Foreskin melanocyte (primary cell): ENCODE measurements at places on chromosomes 6 and 20.

DNA sequence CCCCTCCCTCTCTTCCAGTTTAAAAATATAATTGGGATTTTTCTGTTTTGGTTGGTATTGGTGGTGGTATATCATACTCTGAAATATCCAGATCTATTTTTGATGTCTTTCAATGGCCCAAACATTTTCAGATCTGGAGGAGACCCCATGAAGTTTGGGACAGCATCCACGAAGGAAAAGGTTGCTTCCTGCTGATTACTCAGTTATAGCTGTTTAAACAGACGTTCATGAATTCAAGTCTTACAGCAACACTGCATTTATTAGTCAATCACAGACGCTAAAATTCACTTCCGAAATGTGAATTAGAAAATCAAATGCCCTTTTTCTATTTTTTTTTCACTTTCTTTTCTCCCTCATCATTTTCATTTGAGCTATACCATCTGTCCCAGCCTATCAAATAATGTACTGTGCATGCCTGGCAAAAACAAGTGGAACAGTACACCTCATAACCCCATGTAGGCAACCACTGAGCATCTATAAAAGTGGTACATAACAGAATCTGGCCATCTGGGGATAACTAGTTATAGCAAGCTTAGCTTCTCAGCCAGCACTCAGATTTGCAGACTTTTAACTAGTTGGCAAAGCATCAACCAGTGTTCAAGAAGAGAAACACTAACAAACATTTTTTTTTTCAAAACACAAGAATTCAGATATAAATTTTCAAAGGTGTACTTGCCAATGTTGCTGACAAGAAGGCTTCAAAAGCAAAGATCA lies 124.5 kb downstream of the HIVEP2 start:
- DNase-seq, result no peak

DNA sequence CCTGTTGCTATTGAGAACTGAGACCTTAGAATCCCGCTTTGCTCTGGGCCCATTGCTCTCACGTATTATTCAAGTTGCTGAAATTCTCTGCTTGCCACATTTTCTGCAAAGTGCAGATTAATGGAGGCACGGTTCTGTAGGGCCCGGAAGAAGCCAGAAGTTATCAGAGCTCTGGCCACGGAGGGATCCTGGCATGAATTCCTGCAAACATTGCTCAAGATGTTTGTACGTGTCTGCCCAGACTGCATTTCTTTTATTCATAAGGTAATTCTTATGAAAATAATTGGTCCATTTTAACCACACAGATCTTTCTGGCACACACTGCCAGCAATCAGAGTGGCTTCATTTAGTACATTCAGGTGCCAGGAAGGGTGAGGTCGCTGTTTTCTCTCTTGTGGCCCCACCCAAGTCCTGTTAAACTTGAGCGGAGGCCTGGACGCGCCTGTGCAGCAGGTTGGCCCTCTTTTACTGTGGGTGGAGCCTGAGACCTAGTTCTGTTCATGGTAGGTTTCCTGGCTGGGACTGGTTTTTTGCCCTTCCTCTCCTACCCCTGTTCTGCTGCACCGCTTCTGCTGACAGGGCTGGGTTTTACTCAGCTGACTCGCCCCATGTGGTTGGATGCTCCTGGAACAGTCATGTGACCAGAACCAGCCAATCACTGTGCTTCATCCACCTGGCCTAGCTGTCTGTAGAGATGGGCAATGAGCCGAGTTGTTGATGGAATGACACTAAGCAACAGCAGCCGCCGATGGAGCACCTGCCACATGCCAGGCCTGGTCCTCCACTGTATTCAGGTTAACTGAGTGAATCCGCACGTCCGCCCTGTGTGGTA lies 230.2 kb downstream of the CDH4 start:
- no peak for DNase-seq

GRCh38 chr6:97021194-97021593 lies 96.7 kb downstream of the KLHL32 start:
- no peak for DNase-seq

DNA sequence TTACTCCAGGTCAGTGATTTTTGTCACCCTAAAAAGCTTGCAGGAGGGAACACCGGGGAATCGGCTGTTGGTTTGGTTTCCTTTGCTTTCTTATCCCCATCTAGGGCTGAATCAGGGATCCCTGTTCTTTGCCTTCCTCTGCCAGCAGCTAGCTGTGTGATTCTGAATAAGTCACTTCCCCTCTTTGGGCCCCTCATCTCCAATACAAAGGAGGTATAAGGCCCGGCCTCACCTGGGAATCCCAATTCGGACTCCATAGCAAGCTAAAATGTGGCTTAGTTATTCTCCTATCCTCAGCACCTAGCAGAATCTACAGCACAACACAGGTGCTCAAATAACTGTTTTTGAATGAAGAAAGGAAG lies 18.5 kb upstream of the ARMC12 start:
- no peak for DNase-seq

DNA sequence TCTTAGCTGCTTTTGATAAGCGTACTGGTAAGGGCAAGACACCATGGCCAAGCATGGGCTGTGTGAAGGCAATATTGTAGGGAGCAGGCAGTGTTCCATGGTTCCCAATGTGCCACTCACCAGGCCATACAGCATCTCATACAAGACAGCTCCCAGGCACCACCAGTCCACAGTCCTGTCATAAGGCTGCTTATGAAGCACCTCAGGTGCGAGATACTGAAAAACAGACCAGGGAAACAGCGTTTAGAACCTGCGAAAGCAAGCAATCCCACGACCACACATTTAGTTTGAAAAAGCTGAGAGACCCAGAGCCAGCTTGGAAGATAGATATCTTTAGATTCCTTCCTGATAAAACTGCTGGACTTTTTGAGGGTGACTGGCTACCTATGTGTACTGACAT lies 119.1 kb upstream of the SLC2A12 start:
- DNase-seq, result peak; percentile 44

DNA sequence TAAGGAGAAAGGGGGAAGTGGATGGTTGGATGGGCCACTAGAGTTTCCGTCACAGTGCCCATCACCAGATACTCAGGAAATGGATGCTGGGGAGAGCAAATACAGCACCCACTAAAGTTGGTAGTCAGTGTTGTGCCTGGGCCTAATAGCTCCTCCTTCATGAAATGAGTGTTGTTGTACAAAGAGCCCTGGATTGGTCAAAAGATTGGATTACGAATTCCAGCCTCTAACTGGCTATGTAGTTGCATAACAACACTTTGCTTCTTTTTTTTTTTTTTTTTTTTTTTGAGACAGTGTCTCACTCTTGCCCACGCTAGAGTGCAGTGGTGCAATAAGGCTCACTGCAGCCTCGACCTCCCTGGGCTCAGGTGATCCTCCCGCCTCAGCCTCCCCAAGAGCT lies 27.4 kb downstream of the KCNG1 start:
- DNase-seq, result no peak

DNA sequence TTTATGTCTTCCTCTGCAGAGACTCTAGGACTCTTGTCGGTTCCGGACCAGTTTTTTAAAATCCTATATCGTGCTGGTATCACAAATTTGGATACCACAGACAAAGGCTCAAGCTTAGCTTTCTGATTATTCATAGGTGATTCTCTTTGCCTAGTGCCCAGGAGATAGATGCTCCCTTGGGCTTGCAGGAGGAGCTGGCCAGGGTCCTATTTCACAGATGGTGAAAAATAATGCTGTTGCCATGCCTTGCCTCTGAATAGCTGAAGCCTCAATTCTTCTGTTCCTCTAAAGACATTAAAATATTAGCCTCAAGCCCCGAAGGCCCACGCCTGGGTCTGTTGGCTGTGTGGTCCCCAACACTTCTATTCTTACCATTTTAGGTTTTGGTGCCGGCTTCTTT lies 123.9 kb upstream of the BACH2 start:
- no peak for DNase-seq

- DNase-seq, result no peak
Observed at GRCh38 chr6:37441651-37442050, 8.6 kb downstream of the CMTR1 start.

GRCh38 chr20:51666126-51666525 lies 102.1 kb downstream of the ATP9A start:
- no peak for DNase-seq

- DNase-seq, result no peak
Observed at GRCh38 chr6:104401926-104402325, 457.8 kb downstream of the HACE1 start.

- DNase-seq, result no peak
Observed at GRCh38 chr6:67127041-67127440, 1420.0 kb upstream of the EYS start.

DNA sequence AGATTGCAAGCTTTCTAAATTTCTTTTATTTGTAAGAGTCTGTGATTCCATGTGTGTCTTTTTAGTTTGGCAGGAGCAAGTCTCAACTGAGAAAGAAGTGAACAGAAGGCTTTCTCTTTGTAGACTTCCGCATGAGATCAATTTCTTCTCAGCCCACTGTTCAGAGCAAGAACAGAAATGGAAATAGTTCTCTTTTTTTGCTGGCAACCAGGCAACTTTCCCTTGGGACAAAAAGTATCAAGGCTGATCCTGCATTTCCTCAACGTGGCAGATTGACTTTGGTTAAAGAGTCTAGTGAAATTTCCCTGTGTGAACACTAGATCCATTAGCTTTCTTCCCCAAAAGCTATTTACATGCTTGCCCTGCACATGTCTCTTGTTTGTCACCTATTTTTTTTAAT lies 46.8 kb upstream of the JAG1 start:
- no peak for DNase-seq

GRCh38 chr20:18840248-18840645 lies 26.7 kb downstream of the SCP2D1 start:
- no peak for DNase-seq

GRCh38 chr6:69796073-69796641 lies 653 bp downstream of the LMBRD1 start:
- no peak for DNase-seq

- DNase-seq, result no peak
Observed at GRCh38 chr6:35611240-35611639, 77.5 kb downstream of the FKBP5 start.

DNA sequence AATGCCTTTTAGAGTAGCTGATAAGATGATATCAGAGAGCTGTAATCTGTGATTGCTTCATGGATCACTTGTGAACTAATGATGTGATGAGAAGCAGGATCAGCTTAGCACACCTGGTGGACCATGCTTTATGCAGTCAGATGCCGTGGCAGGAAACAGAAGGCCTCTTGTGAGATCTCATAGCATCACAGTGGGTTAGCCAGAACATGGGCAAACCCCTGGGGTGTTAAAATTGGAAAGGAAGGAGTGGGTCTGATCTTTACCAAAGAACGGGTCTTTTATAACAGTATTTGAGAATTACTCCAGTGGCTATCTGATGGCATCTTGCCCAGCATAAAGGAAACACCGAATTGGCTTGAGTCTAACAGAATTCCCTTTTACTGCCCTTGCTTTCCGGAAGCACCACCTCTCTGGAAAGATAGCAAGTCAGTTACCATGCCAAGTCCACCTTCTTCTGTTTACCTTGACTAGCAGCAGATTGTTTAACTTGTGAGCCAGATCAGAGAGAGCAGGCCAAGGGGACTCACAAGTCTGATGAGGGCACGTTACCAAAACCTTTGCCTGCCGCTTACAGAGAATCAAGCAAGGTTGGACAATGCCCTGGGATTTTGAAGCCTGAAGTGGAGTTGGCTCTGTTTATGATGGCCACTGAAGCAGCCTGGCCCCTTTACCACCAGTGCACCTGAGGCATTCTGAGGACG lies 20.9 kb upstream of the SRF start:
- DNase-seq, result no peak

DNA sequence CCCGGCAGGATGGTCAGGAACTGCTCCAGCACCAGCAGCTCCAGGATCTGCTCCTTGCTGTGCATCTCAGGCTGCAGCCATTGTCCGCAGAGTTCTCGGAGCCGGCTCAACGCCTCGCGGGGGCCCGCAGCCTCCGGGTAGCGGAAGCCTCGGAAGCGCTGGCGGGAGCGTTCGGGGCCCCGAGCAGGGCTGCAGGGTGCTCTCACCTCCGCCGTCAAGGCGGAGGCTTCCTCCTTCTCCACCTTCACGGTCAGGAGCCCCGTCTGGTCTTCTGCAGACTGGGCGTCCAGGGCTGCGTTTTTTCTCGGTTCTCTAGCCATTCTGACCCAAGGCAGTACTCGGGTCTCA lies 434 bp downstream of the ZKSCAN4 start:
- no peak for DNase-seq

DNA sequence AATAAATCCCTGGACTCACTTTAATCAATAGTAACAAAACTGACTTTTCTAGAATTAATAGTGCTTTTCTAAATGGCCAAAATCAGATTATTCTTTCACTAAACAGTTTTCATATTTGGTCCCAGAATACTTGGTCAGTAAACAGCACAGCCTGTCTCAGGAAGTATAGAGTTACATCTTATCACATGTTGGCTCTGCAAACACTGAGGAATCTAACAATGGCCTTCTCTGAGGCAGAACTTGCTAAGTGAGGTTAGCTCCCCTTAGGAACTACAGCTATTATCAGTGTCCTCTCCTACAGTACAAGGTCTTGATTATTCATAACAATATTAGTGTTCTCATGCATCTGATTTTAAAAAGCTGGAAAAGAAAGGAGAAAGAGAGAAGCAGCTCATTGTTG lies 1622.8 kb downstream of the HACE1 start:
- peak; percentile 4 for DNase-seq

GRCh38 chr6:39997101-39997635 lies 62.9 kb upstream of the MOCS1 start:
- no peak for DNase-seq

- DNase-seq, result no peak
Observed at GRCh38 chr6:82493467-82493866, 129.8 kb downstream of the TPBG start.

- DNase-seq, result no peak
Observed at GRCh38 chr6:66896415-66896814, 1189.4 kb upstream of the EYS start.

GRCh38 chr20:49433333-49433732 lies 49.1 kb downstream of the KCNB1 start:
- no peak for DNase-seq

- DNase-seq, result peak; percentile 59
Observed at GRCh38 chr6:27553123-27553904, 80.4 kb upstream of the ZNF184 start.

- no peak for DNase-seq
Observed at GRCh38 chr6:14787677-14788076, 458.2 kb upstream of the JARID2 start.

DNA sequence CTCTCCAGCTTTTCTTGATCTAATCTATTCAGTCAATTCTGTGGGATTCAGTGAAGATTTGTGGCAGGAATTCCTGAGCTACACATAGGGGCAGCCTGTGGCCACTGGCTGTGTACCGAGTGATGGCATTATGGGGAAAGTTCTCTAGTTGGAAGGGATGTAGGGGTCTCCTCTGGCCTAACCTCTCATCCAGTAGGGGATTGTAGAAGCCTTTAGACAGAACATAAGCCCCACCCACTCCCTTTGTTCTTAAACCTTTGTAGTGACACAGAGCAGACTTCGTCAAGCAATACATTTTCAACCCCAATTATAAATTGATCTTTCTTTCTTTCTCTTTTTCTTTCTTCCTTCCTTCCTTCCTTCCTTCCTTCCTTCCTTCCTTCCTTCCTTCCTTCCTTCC lies 188.9 kb downstream of the QKI start:
- no peak for DNase-seq

DNA sequence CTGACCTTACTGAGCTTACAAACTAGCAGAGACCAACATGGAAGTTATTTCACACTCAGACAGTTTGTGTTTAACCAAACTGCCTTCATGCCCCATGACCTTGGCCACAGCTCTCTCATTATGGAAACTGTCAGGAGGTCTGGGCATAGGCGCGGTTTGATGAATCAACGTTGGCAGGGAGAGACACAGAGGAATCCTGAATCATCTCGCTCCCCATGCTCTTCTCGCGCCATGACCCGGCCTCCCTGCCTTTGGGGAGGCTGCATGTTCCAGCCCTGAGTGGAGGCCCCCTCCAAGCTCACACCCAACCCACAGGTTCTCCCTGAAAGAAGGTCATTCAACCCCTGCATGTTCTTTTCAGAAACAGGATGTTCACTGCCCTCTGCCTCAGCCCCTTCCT lies 15.9 kb upstream of the GDAP1L1 start:
- DNase-seq, result no peak

GRCh38 chr20:62762376-62762775 lies 33.9 kb upstream of the MRGBP start:
- DNase-seq, result no peak
